ENCODE measurements at places on chromosomes 11 and 22.

DNA sequence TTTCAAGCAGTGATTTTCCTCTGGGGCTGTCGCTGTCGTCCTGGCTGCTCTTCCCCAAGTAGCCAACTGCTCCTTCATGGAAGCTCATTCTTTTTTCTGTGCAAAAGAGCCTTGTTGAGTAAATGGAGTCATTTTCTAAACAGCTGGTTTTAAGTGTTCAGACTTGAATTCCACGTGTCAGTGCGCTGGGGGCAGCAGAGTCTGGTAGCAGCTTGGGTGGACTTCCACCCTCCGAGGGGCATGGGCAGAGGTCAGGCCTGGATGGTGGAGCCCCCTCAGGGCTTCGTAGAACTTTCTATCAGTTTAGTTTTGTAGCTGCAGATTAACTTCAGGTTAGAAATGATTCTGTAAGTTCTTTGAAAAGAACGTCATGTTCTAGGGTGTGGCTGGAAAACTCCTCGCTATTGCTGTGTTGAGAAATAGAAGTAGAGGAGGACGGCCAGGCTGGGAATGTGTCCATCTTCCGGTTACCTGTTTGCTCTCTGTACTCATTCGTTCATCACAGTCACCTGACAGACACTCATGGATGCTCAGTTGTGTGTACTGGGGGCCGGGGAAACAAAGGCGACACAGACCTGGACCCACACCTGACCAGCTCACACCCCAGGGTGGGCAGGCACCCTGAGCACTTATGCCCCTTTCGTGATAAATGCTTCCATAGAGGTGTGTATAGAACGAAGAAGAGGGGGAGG, 270.7 kb downstream of the TBC1D22A start:
- H3K4me1 ChIP-seq = no peaks in the 10 kb centered on the region
- no peak for DNase-seq
- H3K4me3 ChIP-seq = no peak overlapping the region
- no peak overlapping the region for H3K27ac ChIP-seq
- H3K36me3 ChIP-seq = peaks cover 8% of the 10 kb centered on the region

GRCh38 chr11:93783765-93784144, 327 bp upstream of the MED17 start:
- no peaks in the 10 kb centered on the region for H3K27me3 ChIP-seq
- H3K4me1 ChIP-seq = no peaks in the 10 kb centered on the region
- H3K27ac ChIP-seq = peak overlapping the region; percentile 95
- peak overlapping the region; percentile 80 for H3K4me3 ChIP-seq

GRCh38 chr11:7657306-7658025, 15.8 kb downstream of the CYB5R2 start:
- no peak overlapping the region for H3K4me3 ChIP-seq
- H3K4me1 ChIP-seq = no peaks in the 10 kb centered on the region
- no peak overlapping the region for H3K27ac ChIP-seq
- H3K27me3 ChIP-seq = no peaks in the 10 kb centered on the region
- DNase-seq = no peak

- H3K27me3 ChIP-seq = no peaks in the 10 kb centered on the region
- H3K36me3 ChIP-seq = no peaks in the 10 kb centered on the region
- H3K4me3 ChIP-seq = no peak overlapping the region
- H3K4me1 ChIP-seq = no peaks in the 10 kb centered on the region
- no peak for DNase-seq
Observed at GRCh38 chr11:31863170-31863832, 52.2 kb upstream of the PAX6 start.

DNA sequence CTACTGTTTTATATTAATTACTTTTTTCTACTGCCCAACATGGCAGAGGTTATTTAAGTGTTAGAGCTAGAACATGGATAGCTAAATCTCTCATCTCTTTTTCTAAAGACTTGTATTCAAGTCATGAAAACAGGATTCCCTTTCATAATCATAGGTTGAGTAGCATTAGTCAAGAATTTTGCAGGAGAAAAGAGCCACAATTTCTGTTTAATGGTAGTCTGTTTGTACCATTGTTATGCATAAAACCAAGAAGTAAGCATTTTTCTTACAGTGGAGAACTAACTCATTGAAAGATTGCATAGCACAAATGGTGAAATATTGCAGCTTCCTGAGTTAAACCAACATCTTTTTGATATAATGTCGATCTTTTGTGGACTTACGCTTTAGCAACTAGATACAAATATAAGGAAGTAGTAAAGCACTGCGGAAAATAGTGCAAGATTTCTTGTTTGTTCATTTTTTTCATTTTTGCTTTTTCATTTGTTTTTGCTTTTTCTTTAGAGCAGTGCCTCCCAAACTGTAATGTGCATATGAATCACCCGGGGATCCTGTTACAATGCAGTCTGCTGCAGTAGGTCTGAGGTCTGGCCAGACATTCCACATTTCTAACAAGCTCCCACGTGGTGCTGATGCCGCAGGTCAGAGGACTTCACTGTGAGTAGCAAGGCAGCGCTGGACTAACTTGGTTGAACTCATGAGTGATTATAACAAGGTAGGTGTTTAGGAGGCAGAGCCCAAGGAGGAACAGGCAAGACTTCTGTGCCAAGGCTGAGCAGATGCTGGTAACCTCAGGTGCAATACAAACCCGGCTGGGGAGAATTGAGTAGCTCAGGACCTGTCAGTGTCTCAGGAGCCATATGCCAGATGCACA, 4.6 kb downstream of the ETS1 start:
- DNase-seq = no peak
- H3K27me3 ChIP-seq = no peaks in the 10 kb centered on the region

GRCh38 chr11:132131047-132131446, 760.6 kb downstream of the NTM start:
- no peak for DNase-seq
- no peaks in the 10 kb centered on the region for H3K4me1 ChIP-seq
- H3K36me3 ChIP-seq = no peaks in the 10 kb centered on the region
- H3K27me3 ChIP-seq = no peaks in the 10 kb centered on the region
- no peak overlapping the region for H3K4me3 ChIP-seq
